ENCODE measurements at places on chromosomes 2 and 18.

GRCh38 chr2:42492691-42493467, 903 bp downstream of the KCNG3 start:
- peak; percentile 15 for DNase-seq

DNA sequence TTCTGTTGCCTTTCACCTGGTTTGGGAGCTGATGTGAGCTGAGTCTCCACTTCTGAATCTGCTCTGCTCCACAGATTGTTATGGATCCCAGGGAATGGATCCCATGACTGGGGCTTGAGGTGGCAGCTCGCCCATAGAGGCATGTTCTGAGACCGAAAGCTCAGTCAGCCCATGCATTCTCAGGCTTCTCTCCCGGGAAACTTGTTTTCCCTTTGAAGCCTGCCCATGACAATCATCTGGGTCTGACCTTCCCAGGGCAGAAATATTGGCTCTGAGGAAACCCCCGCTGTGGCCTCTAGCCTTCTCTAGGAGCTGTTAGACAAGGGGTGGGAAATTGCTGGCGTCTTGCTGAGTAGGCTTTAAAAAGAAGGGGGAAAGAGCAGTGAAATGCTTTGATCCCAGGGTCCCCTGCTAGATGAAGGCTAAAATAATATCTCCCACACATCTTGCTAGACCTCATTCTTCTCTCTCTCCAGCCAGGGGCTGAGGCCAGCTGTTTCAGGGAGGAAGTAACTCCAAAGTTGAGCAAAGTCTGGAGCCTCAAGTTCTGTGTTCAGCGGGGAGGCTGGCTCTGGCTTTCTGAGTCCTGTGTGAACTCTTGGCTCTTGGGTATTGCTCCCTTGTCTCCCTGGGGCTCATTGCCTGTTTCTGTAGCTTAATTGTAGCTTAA, 2.0 kb downstream of the VAMP8 start:
- no peak for DNase-seq

DNA sequence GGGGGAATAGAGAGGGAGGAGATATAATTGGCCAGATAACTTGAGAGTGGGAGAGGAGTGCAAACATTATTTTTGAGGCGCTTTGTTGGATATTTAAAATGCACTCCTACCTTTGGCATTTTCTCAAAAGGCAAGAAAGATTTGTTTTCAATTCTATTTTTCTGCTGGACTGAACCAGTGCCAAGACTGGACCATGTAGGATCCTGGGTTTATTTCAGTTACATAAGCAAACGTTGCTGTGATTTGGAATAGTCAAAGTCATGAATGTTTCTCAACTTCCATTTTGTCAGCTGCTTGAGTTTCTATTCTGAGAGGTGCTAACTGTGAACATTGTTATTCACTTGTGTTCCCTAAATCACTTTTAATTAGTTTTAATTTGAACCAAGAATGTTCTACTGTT, 8.9 kb upstream of the CHRNA1 start:
- DNase-seq = no peak

GRCh38 chr18:28466204-28466603, 289.3 kb upstream of the CDH2 start:
- DNase-seq = no peak

- no peak for DNase-seq
Measured at GRCh38 chr18:45976566-45976965, 9.4 kb upstream of the EPG5 start.
